ENCODE measurements at places on chromosomes 4 and X.

DNA sequence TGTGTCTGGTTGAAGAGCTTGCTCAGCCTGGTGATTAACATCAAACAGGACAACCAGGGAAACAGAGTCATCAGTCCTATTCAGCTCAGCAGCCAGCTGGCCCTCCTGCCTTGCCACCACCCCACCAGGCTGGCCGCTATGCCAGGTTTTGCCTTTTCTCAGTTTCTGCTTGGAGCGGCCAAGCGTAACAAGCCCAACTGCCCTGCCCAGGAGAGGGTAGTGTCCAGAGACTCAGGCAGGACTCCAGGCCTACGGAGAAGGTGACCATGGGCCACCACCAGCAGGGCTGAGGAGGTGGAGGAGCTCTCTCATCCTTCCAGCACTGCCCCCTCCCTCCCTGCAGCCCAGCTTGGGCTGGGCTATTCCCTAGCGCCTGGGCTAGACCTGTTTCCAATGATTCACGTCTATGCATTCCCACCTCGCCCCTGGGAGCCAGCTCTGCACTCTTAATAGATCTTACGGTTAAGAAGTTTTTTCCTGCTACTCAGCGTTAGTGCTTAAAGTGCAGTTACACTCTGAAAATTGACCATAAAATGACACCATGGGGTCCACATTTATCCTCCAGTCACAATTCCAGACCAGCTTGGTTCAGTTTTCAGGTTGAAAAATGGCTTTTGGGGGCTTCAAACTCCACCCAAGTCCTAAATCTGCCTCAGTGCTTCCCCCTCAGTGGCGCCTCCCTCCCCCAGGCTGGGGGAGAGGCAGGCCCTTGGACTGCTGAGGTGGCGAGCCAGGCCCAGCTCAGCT, 124.0 kb upstream of the PJA1 start:
- no peak for DNase-seq

DNA sequence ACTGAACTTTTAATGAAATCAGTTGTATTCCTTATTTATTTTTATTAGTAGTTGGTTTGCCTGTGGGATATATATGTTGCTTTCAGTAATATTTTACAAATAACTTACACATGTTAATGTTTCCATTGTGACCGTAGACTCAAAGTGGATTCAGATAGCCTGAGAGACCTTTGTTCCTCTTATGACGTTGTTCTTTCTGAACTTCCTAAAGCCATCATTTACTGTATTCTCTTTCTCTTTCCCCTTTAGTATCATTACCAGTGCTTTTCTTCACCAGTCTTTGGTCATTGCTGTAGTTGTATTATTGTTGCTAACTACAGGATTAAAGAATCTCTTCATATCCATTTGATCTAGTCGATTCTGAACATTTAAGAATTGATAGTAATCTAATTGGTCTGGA, 4.3 kb downstream of the STIM2 start:
- DNase-seq, result no peak

DNA sequence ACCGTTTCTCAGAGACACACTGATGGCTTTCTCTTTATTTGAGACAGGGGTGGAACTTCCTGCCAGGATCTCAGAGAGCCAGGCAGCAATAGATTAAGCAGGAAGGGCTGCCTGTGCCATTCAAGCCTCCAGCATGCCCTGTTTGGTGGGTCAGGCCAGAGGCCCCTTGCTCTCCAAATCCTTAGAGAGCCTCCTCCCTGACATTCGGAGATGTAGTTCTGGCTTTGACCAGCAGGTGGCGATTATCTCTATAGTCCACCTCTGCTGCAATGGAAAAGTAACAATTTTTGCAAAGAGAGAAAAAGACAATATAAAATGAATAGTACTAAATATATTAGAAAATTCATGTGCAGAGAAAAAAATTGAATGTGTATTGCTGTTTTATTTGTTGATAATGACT, 93.9 kb downstream of the NXF2B start:
- DNase-seq, result peak; percentile 41

DNA sequence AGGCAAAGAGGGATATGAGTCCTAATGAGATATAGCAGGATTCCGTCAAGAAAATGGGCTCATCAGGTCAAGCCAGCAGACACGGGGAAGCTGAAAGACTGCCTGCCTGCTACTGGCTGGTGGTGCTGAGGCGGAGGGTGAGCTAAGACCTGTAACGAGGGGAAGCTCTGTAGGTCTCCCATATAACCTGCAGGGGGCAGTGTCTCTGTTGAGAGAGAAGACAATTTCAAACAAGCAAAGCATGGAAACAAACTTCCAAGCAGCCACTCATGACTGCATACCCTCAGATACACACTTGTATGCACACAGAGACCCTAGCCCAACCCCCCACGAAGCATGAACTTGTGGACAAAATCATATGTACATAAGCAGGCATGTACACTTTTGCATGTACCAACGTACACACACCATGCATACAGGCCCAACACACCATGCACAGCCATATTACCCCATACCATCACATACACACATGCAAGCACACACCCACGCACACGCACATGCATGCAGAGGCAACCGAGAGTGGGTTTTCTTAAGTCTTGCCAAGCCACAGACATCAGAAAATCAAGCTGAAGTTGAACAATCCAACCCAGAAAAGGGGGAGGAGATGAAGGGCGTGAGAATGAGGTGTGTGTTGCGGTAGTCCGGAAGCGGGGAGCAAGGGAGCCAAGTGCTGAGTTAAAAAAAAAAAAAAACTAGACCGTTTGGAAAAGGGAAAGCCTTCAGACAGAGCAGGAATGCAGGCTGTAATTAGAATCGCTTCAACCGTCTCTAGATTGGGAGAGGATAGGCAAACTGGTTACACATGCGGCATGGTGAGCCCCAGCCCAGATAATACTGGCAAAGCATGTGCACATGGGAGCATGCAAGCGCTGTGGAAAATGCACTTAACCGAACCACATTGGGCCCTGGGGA, 71.0 kb downstream of the PJA1 start:
- no peak for DNase-seq

- no peak for DNase-seq
Measured at GRCh38 chr4:86356425-86357210, 3.2 kb downstream of the MAPK10 start.

DNA sequence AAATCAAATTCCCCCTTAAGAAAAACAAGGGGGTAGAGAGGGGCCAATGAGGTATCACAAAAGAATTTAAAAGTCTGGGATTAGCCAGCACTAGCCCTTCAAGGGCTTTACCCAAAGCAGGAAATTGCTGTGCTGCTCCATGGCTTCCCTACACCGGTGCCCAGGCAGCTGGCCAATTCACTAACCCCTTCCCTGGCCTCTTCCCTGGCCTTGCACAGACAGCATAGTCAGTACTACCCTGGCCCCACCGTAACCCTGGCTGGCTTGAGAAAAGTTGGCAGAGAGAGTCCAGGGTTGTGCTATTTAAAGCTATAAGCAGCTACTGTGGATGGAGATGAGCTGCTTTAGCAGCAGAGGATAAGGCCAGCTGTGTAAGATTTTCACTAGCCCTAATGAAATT, 43.1 kb downstream of the ADAMTS3 start:
- DNase-seq, result peak; percentile 51

DNA sequence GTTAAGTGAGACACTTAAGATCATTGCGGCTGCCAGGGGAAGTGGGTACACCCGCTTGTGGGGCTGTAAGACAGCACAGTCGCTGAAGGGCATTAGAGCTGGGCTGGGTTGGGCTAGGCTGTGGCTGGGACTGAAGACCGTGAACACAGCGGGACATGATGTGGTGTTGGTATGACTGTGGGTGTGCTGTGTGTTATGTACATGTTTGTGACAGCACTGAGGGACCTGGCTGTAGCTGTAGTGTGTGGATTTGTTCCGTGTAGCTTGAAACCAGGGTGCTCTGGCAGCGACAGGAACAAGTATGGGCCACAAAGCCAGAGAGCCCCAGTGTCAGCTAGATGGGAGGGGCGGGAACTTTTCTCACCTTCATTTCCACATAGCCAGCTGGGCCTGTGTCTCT, 82.1 kb downstream of the NHSL2 start:
- DNase-seq, result no peak

- no peak for DNase-seq
Measured at GRCh38 chrX:155886409-155886808, 5.3 kb downstream of the VAMP7 start.

DNA sequence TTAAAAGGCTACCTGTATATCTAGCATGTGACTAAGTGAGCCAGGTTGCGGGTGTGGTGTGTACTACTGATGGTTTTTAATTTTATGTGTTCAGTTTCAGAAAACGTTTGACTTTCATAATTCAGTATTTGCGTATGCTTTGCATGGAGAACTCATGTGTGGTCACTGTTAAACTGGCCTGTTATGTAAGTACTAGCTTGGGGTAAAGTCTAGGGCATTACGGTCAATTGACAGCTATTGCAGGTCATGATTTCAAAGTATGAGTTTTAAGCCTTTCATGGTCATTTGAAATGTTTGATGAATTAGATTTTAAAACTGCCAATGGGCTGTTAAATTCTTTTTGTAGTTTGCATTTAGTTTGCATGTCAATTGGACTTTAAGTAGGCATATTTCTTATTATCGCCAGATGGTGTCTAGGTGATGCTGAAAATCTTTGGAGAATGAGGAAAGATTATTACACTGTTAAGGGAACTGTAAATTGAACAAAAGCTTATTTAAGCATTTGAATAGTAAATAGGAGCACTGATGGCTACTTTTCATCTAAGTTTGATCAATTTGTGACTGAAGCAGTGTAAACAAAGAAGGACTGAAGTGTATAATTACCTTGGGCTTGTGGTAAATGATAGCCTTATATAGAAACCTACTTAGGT, 563.4 kb downstream of the DACH2 start:
- no peak for DNase-seq

DNA sequence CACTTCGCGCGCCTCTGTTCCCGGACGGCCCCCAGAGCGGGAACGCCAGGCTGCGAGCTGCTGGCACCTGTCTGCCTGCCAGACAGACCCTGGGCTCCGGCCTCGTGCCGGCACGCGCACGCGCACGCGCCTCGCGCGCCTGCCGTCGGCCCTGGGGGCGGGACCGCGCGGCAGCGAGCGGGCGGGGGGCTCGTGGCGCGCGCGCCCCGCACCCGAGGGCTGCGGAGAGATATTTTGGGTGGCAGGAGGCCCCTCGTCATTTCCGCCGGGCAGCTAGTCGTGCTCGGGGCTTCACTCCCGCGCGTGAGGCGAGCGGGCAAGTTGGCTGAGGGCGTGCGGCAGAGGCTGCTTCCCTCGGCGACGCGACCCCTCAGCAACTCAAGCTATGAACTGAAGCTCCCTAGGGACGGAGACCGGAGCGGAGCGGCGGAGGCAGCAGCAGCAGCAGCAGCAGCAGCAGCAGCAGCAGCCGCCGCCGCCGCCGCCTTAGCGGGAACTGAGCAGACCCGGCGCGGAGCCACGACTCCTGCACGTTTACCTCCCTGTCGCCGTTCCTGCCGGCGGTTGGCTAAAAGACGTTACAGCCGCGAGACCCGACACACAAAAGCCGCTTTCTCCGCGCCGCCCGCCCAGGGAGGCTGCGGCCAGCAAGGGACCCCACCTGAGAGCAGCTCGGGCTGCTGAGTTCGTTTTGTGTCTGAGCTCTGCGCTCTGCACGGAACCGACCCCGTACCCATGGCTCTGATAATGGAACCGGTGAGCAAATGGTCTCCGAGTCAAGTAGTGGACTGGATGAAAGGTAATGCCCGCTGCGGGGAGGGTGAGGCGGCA, at the start of gene CNKSR2:
Gene CNKSR2 (plus strand): TSS at position 256 of the 831 bp plus-strand sequence. CDS start 480 bp downstream, at position 736.
- peak; percentile 61 for DNase-seq

DNA sequence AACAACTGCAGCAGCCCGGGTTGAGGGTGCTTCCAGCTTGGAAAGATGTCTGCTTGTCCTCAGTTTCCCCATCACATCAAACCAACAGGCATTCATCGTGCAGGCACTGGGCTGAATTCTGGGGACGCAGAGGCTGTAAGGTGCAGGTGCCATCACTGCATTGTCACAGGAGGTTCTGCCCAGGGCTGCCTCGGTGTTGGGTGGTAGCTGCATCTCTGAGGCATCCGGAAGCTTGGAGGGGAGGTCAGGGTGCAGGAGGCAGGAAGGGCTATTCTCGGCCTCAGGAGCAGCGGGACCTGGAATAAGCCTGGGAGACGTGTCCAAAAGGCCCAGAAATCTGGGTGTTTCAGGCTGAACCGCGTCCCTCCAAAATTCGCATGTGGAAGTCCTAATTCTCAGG, 134.6 kb downstream of the HMX1 start:
- DNase-seq, result no peak

GRCh38 chrX:70030301-70030767, 19.4 kb downstream of the AWAT2 start:
- no peak for DNase-seq

DNA sequence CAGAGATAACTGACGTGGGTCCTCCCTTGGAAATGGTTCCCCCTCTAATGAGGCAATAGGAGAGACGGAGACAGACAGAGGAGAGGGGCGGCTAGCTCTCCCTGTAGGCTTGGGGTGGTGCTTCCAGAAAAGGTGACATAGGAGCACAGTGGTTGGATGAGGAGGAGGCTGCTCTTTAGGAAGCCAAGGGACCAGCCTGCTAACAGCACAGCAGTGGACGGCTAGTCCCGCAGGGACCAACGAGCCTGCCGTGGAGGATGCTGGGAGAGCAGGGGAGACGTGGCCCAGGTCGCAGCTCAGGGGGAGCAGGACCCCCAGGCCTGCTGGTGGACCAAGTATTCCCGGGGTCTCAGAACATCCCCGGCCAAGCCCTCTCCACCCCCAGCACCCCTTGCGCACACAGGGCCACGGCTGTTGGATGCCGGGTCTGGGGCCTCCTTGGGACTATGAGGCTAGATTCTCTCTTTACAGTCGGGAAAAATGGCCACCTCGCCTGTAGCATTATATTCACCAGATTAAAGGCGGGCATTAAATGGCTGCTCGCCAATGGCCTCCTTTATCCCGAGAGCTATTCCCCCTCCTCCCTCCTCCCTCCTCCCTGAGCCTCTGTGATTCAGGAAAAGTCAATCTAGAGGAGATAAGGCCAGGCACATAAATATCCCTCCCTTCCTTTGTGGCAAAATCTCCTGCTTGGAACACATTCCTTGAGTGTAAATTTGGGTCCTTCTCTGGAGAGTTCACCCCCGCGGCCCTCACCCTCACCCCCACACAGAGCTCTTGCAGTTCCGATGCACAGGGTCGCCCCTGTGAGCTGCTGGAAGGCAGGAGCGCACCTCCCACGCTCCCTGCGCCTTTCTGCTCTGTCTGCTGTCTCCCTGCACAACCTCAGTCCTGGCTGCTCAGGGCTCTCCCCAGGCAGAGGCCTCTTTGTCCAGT, 30.5 kb upstream of the NSG1 start:
- no peak for DNase-seq

DNA sequence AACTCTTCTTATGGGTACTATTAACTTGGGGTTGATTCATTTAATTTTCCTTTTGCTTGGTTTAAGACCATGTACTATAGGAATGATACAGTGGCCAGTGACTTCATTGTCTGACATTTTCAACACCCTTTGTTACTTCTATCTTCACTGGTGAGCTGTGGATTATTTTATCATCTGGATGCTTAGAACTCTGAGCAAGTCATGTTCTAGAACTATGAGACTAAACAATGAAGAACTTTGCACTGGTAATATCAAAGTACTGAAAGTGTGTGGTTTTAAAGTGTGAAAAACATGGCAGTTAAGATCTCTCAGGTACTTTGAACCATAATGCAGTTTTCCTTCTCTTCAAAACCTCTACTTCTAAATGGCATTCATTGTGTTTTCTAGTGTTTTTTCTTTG, 47.8 kb downstream of the MAP7D3 start:
- no peak for DNase-seq

Measured in lower lobe of right lung (tissue), 2 donors.